ENCODE measurements at places on chromosomes 6 and 20. TPM values are rescaled to one million over a fixed set of nuclear protein-coding genes. Genes with fewer than 3 reads are reported as not detected.

TUBB2A gene
- total RNA-seq = 102 TPM

NOTCH4 gene
- total RNA-seq = 0.82 TPM

ADGRF1 gene
- not detected for total RNA-seq

PPARD gene
- 10.0 TPM for total RNA-seq

MRAP2 gene
- 6.3 TPM for total RNA-seq

TMEM74B gene
- total RNA-seq = not detected

OR12D2 gene
- not detected for total RNA-seq

ADTRP gene
- total RNA-seq = 2.0 TPM
